Ecto neural progenitor cell (in vitro differentiated cells): ENCODE measurements at places on chromosomes 11 and 22.
A peak's percentile ranks its signal among the peaks of the same experiment; 100 is the strongest.

- DNase-seq, result no peak
Observed at GRCh38 chr22:31295360-31295759, 3.1 kb upstream of the PIK3IP1 start.

- DNase-seq, result no peak
Observed at GRCh38 chr22:23268139-23268712, 87.9 kb downstream of the BCR start.

GRCh38 chr11:78460471-78460870, 42.9 kb upstream of the GAB2 start:
- no peak for DNase-seq

GRCh38 chr11:62611705-62612365, 740 bp downstream of the EML3 start:
- DNase-seq, result peak; percentile 65

DNA sequence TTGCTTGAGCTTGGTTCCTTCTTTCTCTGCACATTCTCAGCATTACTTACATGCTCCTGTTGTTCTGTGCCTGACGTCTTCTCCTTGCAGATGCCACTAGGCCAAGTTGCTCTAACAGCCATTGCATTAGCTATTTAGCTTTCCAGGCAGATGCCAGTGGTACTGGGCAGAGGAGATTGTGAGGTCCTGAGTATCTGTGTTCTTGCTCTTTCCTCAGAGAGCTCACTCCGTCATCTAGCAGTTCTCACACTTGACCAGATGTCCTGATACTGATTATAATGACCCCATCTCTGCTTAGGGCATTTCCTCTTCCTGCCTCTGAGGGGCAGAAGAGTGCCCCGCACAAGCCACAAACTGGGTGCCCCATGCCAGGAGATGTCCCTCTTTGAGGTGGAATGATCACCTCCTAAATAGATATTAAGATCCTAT, 30.7 kb downstream of the ARHGAP1 start:
- no peak for DNase-seq

- no peak for DNase-seq
Observed at GRCh38 chr11:34161812-34162492, 56.5 kb downstream of the NAT10 start.

- DNase-seq, result no peak
Observed at GRCh38 chr22:42072606-42073330, 1.3 kb upstream of the PHETA2 start.

GRCh38 chr11:85848556-85848955, 6.6 kb upstream of the CCDC83 start:
- DNase-seq, result no peak

DNA sequence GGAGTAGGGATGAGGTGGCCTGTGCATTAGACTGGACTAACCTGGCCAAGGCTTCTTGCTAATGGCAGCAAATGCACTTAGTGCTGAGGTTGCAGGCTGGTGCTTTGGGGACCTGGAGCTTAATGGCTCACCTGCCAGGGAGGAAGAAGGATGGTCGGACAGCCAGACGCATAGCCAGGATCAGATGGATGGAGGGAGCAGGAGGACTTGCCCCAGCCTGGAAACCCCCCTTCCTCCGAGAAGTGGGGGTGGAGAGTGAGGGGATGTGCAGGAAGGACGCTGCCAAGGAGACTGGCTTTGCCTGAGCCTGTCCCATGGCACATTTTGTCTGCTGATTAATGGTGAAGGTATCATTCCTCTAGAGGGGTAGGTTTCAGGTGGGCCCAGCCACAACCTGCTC, 17.9 kb downstream of the IGLL1 start:
- no peak for DNase-seq

- DNase-seq, result no peak
Observed at GRCh38 chr22:43208703-43209522, 22.0 kb upstream of the TTLL12 start.

- no peak for DNase-seq
Observed at GRCh38 chr22:43878831-43879550, 12.8 kb downstream of the PNPLA5 start.

DNA sequence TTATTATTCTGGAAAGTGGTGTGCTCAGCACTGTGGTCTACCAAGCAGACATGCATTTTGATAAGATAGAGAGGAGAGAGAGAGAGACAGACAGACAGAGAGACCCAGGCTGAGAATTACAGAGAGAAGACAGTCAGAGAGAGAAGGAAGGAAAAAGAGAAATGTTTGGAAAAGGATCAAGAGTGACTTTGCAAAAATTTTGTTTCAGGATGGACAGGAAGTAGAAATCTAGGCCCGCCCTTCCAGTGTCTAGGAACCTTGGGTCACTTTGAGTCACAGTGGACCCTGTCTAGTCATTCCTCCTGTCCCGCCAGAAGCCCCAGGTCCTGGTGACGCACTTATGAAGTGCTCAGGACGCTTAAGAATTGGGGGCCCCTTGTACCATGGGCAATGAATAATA, 166.7 kb downstream of the ST3GAL4 start:
- DNase-seq, result no peak

- DNase-seq, result no peak
Observed at GRCh38 chr11:94910779-94911178, 62.6 kb downstream of the CWC15 start.

DNA sequence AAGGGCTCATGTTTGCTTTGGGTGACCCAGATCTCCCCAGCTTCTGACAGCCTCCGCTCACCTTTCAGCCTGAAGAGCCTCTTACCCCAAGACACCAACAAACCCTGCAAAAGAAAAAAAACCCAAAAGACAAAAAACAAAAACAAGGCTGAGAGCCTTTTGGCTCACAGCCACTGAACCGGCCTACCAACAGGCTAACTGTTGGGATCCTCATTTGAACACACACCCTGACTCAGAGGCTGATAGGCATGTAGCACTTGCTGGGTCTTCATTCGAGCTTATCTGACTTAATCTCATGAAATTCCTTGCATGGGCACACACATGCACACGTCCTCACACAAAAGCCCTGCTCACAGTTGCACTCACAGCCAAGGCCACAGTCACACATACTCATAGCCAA, 22.9 kb upstream of the TSKU start:
- no peak for DNase-seq
